Activated naive CD4-positive, alpha-beta T cell (primary cell): ENCODE measurements at places on chromosomes 11 and 22.

DNA sequence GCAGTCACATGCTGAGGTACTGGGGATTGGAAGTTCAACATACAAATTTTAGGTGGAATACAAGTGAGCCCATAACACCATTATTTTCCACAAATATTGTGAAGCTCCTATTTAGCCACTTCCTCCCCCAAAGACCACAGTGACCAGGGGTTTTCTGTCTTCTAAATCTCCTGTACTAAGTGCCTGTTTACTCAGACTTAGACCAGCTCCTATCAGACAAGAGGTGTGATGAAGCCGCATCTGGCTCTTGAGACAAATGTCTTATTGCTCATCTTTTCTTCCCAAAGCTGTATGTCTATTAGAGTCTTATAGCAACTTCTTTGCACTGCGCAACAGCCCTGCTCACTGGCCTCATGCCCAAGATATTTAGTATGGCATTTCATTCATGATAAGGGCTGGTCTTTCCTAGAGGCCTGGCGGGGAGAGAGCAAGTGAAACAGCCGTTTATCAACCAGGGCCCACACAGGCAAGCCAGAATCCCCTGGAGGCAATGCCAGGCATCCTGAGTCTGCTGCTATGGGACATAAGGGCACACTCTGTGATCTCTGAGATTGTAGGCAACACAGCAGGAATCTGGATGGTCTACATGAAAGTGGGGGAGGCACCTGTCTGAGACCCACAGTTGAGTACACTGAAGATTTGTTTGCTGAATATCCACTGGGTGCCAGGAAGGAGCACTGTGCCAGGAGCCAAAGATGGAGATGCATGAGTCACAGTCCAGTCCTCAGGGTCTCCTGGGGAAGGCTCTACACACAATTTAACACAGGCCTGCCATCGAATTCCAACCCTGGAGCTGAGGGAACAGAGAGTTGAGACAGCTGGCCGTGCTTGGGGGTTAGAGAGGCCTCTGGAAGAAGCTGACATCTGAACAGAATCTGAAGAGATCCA, 78.5 kb upstream of the NCAM1 start:
- no peak for DNase-seq

- DNase-seq: no peak
These were observed 85.1 kb downstream of the RRAS2 start for GRCh38 chr11:14273895-14274294.

DNA sequence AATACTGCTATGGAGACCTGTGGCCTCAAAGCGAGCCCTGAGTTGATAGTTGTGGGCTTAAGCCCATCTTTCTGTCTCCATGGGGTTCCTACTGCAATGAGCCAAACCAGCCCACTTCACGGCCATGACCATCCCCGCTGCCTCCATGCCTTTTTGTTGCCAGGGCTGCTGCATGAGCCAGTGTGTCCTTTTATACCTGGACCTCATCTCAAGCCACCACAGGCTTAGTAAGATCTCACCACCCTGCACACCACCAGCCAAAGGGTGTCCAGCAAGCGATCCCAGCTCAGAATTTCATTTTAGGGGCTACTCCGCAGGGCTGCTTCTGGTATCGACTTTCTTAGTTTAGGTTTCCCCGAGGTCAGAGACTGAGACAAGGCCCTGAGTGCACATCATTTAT, 8.3 kb downstream of the TP53AIP1 start:
- DNase-seq: no peak

GRCh38 chr11:111565114-111565720, 24.7 kb downstream of the LAYN start:
- peak; percentile 36 for DNase-seq

- no peak for DNase-seq
These were observed 246.4 kb upstream of the BLID start for GRCh38 chr11:122362381-122362780.

DNA sequence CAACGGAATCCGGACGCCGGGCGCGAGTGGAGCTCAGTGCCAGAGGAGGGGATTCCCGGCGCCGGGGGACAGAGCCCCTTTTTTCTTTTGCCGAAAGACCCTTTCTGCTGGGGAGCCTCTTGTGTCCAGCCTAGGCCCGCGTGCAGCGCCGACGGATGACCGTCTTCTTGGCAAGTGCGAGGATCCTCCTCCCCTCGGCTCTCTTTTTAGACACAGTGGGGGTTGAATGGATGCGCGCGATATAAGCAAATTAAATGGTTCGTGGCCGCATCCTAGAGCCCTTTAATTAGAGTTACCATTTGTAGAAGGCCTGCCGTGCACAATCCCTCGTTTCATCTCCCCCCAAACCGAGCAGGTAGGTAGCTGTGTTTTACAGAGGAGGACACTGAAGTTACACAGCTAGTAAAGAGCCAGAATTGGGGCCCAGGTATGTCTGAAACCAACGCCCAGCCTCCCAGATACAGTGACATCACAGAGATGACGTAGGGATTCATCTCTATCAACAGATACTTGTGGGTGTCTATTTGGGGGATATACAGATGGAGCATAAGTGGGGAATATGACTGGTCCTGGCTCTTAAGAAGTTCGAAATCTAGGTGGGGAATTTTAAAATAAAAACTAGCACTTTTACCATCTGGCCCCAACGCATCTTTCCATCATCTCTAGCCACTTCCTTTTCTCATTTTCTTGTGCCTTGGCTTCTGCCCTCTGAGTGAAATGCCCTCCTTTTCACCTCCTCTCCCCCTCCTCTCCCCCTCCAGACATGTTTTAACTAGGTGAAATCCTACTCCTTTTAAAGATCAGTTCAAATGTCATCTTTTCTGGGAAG, 875 bp downstream of the TCP11L1 start:
- DNase-seq: no peak
